ENCODE measurements at places on chromosomes 5 and 9.

DNA sequence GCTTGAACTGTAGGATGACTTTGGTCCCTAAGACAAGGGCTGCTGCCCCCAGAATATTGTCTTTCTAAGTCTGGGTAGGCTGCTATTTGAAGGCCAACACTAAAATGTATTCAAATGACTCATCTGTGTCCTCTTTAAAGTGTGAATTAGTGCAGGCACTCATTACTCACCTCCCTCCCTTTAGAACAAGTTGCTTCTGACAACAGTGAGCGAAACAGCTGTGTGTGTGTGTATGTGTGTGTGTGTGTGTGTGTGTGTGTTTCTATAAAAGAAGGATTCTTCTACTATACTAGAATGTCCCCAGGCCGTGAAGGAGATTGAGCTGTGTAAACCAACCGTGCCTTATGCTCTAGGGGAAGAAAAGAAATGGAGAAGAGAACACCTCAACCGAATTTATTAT lies 1337.2 kb downstream of the PTPRD start:
- DNase-seq, result no peak

DNA sequence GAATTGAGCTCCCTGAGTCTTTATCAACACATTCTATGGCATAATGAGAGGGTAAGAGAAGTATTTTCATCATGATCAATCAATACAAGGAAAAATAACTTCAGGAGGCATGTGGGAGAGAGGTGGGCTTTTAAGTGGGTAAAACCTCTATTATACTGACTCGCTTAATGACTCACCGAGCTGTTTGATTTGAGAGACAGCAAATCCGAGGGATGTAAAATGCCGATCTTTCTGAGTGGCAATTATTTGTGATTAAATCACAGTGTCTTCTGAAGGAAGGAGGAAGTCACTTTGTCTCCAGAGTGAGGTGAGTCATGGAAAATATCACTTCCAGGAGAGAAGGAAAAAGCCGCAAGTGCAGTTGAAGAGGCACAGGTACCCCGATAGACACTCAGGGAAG lies 320.4 kb downstream of the DRD1 start:
- DNase-seq, result no peak

- no peak for DNase-seq
These were observed 159.3 kb upstream of the DAPK1 start for GRCh38 chr9:87338088-87338989.

DNA sequence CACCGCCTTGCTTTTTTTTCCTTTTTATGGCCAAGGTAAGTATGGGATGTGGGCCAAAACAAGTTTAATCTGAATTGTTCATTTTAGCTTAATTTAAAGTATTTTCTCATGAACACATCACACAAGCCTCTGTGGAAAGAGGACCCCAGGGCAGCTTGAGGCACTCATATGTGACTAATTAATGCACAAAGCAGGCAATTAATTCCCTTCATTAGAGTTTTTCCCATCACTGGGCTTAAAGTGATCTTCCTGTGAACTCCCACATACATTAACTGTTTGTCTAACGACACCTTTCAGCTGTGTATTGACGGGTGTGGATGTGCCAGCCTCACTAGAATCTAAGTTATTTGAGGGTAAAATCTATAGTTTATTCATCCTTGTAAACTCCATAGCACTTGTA lies 103.3 kb downstream of the MRPS27 start:
- DNase-seq, result no peak

GRCh38 chr9:97600531-97601227 lies 32.5 kb downstream of the TSTD2 start:
- no peak for DNase-seq

- DNase-seq, result peak; percentile 76
These were observed 70.8 kb upstream of the CDKN2B start for GRCh38 chr9:22079873-22080341.

DNA sequence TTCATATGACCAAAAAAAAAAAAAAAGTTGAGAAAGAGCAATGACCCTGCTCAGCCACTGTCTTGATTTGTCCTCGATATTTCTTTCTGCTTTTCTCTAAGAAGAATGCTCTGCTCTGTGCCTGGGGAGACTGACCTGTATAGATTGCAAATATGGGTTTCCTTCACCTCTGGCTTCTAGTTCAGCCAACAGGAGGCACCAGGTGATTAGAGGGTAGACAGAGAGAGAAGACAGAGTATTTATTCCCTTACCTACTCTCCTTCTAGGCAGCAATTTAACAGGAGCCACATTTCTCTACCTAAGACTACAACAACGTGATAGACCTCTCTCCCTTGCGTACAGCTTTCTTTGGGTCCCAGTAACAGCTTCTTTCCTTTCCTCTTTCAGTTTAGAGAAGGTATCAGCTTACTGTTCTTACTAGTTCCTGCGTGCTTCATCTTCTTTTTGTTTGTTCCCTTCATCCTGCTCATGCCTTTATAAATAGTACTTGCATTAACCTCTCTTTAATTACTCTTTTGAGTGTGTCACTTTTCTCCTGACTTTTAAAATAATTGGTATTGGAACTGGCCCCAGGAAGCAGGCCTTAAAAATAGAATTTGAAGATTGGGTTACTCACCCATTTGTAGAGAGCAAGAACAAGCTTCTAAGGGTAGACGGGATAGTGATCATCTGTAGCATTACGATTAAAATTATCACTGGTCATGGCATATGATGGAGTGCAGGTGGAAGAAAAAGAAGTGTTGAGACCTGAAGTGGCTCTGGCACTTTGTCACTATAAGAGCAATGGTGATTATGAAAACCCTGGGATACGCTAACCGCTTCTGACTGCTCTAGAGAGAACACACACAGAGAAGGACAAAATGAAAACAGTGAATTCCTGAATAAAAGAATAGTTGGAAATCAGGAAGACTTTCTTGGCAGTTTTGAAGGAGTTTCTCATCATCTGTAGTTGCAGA lies 161.2 kb upstream of the FSTL4 start:
- no peak for DNase-seq

DNA sequence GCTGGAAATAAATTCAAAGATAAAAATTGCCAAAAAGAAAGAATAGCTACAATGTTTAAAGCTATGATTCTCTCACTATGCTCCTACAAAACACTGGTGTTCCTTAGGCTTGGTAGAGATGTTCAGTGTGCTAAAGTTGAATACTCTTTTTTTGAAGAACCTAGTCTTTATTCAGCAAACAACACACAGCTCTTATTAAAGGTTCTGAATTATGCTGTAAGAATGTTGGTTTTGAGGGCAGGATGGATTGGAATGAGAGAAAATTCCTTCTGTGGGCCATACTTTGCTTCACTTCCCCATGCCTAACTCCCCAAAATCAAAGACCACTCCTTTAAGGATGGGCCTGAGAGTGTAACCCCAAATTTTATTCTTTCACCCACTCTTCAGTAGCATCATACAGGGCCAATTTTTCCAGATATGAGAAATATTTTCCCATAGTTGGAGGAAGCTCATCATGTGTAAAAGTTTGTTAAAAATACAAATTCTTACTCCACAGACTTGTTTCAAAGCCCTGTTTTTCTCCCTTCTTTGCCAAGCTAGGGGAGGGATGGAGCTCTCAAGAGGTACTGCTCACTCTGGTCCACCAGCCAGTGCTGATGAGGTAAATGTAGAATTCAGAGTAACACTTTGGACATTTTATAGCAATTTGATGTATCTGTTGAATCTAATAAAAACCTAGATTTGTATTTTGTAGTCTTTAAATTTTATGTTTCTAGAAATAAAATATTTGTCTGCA lies 99.3 kb downstream of the GDNF start:
- DNase-seq, result no peak

All from activated CD4-positive, alpha-beta memory T cell treated with anti-CD3 and anti-CD28 coated beads for 36 hours (primary cell).